ENCODE measurements at places on chromosomes 2 and 18.
A peak's percentile ranks its signal among the peaks of the same experiment; 100 is the strongest.

DNA sequence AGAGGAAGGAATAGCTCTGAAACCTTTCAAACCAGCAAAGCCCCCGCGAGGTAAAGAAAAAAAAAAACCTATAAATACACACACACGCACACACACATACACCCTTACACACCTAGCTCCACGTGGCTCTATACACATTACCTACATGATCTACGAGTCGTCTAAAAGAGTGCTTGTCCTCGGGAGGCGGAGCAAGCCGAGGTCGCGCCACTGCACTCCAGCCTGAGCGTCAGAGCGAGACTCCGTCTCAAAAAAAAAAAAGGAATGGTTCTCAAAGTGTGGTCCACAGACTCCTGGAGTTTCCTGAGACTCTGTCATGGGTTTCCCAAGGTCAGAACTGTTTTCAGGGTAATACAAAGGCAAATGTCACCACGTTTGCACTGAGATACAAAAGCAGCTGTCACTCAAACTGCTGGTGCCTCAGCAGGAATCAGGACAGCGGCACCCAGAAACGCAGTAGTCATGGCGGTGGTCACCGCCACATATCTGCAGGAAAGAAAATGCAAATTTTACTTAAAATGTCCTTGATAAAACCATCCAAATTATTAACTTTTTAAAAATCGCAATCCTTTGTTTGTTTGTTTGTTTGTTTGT is 130.0 kb upstream of the GPC1 start:
- no peak for DNase-seq

GRCh38 chr2:215324811-215325210 is 13.0 kb downstream of the ATIC start:
- no peak for DNase-seq

- DNase-seq, result no peak
These were observed 110.4 kb downstream of the GRB14 start for GRCh38 chr2:164510895-164511294.

GRCh38 chr2:236507393-236508085 is 62.1 kb upstream of the ACKR3 start:
- peak; percentile 57 for DNase-seq

DNA sequence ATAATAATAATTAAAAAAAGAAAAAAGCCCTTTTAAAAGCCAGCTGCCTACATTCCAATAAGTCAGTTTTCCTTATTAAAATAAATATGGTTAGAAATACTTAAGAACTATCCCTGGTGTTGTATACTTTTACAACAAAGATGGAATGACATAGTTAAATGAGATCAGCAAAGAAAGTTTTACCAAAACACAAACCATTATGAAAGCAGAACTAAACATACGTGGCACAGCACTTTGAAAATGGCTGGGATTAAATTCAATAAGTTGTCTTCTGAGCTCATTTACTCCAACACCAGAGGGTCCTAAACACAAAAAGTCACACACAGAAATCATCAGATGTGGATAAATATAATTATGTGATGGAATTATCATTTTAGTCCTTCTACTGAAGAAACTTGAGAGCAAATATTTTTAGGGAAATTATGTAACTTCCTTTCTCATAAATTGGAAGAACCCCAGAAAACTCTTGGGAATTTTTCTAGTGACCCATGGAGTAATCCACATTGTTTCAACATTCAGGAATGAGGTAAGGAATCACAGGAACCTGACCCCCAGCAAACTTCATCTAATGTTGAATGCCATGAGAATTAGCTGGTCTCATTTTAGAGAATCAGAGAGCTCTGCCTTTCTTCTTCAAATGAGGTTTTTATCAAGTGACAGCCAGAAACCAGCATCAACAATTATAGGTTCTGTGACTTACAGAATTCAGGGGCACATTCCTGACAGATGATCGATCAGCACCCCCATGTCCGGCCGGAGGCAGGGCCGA is 11.5 kb upstream of the TMEM237 start:
- DNase-seq, result no peak

All from NCI-H526 treated with DMSO at 0.1 percent for 48 hours (cell line).